ENCODE measurements at places on chromosomes 7 and 10.
A peak's percentile ranks its signal among the peaks of the same experiment; 100 is the strongest.

GRCh38 chr10:6748029-6748428 is 168.0 kb upstream of the PRKCQ start:
- DNase-seq, result no peak

- no peak for DNase-seq
Measured at GRCh38 chr10:11213137-11213536, 195.5 kb downstream of the CELF2 start.

DNA sequence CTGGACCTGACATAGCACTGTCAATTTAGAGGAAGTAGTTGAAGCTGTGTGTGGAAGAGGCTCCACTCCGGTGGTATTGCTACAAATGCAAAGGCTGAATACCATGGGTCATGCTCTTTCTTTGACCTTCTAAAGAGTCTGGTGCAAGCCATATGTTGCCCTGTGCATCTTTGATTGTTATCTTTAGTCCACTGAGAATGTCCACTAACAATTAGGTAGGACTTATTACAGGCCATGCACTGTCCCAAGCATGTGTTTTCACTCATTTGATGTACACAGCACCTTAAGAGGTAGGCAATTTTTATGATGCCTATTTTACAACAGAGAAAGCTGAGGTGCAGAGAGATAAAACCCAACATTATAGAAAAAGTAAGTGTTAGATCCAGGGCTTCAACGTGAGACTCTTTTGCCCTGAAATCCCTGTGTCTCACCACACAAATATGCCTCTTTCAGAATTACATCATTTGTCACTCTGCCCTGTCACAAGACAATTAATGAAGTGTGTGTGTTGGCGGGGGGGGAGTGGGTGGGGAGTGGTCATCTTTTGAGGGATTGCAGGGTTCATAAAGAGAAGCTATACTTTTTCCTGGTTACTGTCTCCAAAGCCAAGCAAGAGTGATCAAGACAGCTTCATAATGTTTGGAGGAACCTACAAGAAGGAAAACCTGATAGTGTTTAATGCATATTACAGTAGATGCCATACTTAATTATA is 637.6 kb upstream of the IGFBP3 start:
- DNase-seq, result no peak

- no peak for DNase-seq
Measured at GRCh38 chr7:36806891-36807290, 82.6 kb upstream of the AOAH start.

DNA sequence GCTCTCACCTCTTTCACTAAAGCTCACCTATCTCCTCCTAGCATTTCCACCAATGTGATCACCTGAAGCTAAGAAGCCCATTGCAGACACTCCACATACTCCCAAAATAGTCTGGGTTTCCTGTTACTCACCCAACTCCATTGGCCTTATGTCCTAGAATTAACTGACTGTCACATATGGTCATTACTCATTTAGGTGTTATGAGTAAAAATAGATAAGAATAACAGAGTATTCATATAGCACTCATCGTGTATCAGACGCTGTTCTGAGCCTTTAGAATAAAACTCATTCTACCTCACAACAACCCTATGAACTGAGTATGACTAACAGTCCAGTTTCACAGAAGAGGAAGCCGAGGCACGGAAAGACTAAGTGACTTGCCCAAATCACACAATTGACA is 174.2 kb upstream of the NPVF start:
- DNase-seq, result no peak

GRCh38 chr7:102248456-102249395 is 37.9 kb upstream of the SH2B2 start:
- DNase-seq, result no peak

GRCh38 chr10:123562811-123563580 is 103.2 kb upstream of the GPR26 start:
- no peak for DNase-seq

- no peak for DNase-seq
Measured at GRCh38 chr7:157276731-157277562, 59.9 kb upstream of the DNAJB6 start.

- no peak for DNase-seq
Measured at GRCh38 chr10:34462993-34463392, 352.1 kb downstream of the PARD3 start.

GRCh38 chr10:26697163-26697921 is at the start of gene PDSS1:
Gene PDSS1 (plus strand): TSS chr10:26697701. CDS start chr10:26697712, 11 bp downstream.
- peak; percentile 9 for DNase-seq

DNA sequence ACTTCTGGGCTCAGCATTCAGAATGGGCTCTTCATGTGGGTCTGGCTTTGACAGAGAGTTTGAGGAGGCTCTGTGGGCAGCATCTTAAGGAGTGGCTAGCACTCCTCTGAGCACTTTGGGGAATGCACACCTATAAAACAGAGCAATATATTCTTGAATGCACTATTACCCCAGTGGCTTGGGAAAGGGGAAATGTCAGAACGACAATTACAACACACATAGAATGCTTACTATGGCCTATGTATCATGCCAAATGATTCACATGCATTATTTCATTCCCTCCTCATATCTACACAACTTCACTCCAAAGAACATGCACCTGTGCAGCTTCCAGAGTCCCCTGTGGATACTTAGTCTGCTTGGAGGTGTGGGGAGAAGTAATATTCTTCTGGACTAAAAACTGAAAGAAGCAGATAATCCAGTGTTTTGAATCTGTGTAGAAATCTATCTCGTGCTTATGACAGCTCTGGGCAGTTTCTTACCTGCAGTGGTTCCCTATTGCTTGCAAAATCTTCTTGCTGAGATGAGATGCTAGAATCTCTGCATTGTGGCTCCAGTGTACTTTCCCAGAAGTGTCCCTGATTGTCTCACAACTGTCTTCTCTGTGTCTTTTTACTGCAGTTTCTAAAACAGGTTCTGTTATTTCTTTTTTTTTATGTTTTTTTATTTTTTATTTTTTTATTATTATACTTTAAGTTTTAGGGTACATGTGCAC is 5.5 kb upstream of the MGAM start:
- no peak for DNase-seq

- DNase-seq, result no peak
Measured at GRCh38 chr7:49150486-49150885, 226.1 kb downstream of the CDC14C start.

GRCh38 chr7:83882551-83882950 is 233.6 kb upstream of the SEMA3E start:
- no peak for DNase-seq

GRCh38 chr10:63145782-63146181 is 12.7 kb downstream of the NRBF2 start:
- no peak for DNase-seq

- no peak for DNase-seq
Measured at GRCh38 chr7:3657206-3657605, 356.2 kb downstream of the SDK1 start.

GRCh38 chr10:12334186-12334530 is 15.2 kb upstream of the CAMK1D start:
- DNase-seq, result no peak

DNA sequence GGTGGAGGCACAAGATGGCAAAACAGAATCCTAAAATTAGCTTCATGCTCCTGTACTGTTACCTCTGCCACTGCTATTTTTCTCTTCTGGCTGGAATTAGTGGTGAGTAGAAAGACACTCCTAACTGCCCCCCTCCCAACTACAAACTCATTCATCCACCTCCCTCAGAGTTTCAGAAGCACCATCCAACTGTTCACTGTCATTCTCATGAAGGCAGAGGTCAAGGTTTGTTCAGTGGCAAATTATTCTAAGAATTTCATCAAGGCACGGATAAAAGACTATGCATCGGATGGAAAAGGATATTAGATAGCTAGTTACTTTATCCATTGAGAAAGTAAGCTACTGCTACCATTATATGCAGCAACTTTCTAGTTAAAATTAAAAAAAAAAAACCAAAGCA is 59.7 kb downstream of the LRGUK start:
- no peak for DNase-seq

- no peak for DNase-seq
Measured at GRCh38 chr7:113464096-113464855, 345.9 kb upstream of the SMIM30 start.

GRCh38 chr10:121598263-121599249 is at the start of gene FGFR2:
Gene FGFR2 (minus strand): TSS chr10:121598444. CDS start chr10:121593817, 4,627 bp downstream.
- peak; percentile 26 for DNase-seq

DNA sequence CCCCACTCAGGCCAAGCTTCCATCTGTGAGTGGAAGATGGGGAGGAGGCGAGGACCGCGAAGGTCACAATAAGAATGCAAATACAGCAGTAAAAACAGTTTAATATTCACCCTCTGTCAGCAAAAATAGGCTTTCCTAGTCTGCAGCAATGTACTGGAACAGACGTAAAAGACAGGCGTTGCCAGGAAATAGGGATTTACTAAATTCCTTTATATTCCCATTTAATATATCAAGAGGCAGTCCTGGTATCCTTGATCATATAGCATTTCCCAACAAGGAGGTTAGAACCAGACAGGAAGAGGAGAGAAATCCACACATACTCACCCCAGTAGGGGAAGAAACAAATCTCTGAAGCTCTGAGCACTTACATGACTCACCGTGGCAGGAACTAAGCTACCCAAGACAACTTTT is 1054.9 kb upstream of the C7orf33 start:
- no peak for DNase-seq

DNA sequence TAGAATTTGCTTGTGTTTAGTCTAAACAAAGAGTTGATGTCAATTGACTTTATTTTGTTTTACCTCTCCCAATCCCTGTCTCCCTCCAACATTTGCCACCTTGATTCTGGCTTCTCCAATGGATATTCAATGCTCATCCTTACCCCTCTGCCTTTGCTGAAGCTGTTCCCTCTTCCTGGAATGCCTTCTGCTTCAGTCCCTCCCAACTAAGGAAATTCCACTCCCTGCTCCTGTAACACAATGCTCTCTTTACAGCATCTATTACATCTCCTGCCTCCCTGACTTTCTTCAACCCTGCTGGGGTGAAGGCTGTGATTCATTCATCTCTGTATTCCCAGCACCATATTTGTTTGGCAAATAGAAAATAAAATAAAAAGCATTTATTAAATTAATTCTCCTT is 34.5 kb upstream of the TAC1 start:
- DNase-seq, result no peak

DNA sequence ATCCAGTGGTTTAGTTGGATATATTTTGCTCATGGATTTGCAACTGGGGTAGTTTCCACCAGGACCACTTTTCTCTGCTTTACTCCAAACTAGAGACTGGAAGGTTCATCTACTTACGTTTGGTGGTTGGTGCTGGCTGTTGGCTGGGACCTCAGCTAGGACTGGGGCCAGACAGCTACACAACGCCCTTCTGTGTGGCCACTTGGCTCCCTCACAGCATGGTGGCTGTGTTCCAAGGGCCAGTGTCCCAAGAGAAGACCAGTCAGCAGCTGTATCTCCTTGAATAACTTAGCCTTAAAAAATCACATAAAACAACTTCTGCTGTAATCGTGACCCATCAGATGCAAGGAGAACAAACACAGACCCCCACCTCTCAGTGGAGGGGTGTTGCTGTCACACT is 4.2 kb upstream of the KCNH2 start:
- DNase-seq, result no peak

- DNase-seq, result no peak
Measured at GRCh38 chr10:35379226-35380137, 43.2 kb downstream of the CCNY start.

GRCh38 chr7:139104091-139104450 is 5.4 kb downstream of the ZC3HAV1 start:
- no peak for DNase-seq

- DNase-seq, result no peak
Measured at GRCh38 chr7:112495810-112496462, 15.1 kb downstream of the LSMEM1 start.

DNA sequence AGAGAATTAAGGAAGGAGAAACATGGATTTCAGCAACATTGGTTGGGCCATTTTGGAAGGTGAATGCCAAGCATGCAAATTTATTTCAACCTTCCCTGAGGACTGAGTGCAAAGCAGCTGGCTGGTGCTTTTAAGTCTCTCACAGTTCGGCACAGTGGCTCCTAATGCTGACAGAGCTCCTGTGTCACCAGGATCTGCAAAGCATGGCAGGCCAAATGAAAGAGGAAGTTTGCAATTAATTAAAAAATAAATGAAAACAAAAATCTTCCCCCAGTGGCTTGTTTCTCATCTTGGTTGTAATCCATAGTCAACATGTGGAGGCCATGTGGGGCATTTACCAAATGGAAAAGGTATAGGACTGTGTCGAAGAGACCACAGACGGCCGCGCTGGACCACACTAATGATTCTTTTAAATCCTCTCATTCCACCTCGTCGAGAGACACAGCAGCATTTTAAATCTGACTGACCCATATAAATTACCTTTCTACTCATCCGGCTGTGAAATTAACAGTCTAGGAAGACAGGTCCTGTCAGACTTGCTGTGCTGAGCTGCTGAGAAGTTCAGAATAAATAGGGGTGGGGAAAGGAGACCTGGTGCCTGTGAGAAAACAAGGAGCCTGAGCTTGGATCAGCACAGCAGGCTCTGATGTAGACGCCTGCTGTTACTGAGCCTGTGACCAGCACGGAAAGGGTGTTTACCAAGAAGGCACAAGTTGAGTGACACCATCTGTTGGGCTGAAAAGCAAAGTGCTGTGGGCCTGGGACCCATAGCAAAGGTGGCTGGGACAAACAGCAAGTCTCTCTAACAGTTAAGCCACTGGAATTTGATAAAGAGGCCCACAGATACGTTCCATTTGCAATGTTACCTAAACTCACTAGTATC is 136.0 kb upstream of the COL1A2 start:
- no peak for DNase-seq

- DNase-seq, result no peak
Measured at GRCh38 chr10:76459016-76459730, 1027.7 kb downstream of the LRMDA start.

- no peak for DNase-seq
Measured at GRCh38 chr10:71156436-71156835, 55.9 kb upstream of the UNC5B start.

GRCh38 chr10:4981722-4982471 is 18.7 kb downstream of the AKR1C1 start:
- no peak for DNase-seq

- DNase-seq, result no peak
Measured at GRCh38 chr7:1532456-1533254, 2.2 kb downstream of the MAFK start.

GRCh38 chr7:137165241-137165640 is 178.3 kb downstream of the PTN start:
- DNase-seq, result no peak

DNA sequence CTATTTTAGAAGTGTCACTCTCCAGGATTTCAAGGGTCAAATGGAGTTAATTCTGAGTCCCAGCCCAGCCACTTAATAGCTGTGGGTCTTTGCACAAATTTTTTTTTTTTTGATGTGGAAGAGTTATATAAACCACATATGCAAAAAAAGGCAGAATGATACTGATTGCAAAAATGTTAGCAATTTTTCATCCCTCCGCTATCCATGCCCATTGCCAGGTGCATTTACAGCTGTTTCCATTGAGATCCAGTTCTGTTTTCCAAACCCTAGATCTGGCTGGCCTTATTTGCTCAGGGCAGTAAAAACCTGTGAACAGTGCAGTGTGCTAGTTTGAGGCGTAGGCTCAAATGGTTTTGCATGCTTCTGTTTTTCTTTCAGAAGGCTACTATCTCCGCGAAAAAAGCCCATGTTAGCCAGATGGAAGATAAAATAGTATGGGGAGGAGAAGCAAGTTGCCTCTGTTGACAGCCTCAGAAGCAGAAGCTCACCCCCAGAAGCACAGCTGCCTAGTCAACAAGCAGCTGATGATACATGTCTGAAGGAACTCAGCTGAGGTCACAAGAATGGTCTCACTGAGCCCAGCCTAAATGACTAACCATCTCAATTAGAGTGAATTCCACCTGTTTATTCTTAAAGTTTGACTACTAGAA is 997 bp upstream of the ZNF138 start:
- no peak for DNase-seq
